ENCODE measurements at places on chromosomes 5 and 9.

GRCh38 chr9:70083429-70083828 is 39.8 kb downstream of the MAMDC2 start:
- DNase-seq, result no peak

GRCh38 chr9:97480749-97481148 is 20.7 kb upstream of the TMOD1 start:
- DNase-seq, result no peak

DNA sequence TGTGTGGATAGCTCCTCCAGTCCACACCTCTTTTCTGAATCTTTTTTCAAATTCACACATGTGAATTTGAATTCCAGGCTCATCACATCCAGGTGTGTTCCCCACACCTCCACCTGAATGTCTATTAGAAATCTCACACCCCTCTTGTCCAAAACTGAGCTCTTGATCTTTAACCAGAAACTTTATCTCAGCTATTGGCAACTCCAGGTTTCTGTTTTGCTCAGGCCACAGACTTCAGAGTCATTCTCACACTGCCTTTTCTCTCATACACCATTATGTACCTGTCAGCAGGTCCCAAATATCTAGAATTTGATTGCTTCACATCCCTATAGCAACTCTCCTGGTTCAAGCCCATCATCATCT is 11.6 kb downstream of the NIPSNAP3B start:
- DNase-seq, result no peak

DNA sequence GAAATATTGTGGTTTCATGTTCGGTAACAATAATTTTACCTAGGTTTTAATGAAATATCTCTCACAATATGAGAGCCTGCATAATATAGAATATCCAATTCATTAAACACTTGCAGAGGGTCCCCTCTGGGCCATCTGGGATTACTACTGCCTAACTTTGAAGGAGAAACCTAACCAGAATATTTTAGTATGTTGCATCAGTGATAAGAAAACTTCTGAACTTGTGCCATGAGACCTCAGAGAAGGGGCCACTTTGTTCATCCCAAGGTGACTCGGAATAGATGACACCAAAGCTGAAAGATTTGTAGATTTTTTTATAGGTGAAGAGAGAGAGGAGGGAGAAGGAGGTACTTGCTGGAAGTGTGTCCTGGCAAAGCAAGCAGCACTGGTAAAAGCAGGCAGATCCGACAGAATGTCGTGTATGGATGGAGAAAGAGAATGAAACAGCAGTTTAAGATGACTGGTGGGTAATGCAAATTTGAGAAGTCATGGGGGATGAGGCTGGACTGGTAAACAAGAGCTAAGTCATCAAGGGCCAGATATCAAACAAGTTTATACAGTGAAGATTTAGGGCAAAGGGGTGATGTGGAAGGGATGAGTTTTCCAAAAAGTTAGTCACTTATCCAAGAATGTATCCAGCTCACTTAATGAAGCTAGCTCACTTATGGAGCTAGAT is 372.3 kb downstream of the ADGRV1 start:
- no peak for DNase-seq

DNA sequence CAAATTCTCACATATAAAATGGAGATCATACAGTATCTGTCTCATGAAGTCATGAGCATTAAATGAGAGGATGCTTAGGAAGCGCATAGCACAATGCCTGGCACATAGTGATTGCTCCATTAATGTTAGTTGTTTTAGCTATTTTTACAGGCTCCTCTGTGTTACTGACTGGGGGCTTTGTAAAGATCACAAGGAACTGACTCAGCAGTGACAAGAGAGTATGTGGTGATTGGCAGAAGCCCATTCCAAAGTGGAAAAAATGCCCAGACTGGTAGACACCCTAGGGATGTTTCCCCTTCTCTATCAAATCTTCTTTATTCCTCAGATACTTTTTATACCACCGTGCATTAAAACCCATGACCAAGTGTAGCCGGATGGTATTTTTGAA is 33.5 kb downstream of the ABLIM3 start:
- DNase-seq, result no peak

All from D721Med (cell line).